Glomerular endothelial cell (primary cell): ENCODE measurements at places on chromosomes 13 and 19. TPM values are rescaled to one million over a fixed set of nuclear protein-coding genes. Genes with fewer than 3 reads are reported as not detected.

- no peak for DNase-seq
Observed at GRCh38 chr19:14414926-14415690, 4.0 kb downstream of the DDX39A start.

DNA sequence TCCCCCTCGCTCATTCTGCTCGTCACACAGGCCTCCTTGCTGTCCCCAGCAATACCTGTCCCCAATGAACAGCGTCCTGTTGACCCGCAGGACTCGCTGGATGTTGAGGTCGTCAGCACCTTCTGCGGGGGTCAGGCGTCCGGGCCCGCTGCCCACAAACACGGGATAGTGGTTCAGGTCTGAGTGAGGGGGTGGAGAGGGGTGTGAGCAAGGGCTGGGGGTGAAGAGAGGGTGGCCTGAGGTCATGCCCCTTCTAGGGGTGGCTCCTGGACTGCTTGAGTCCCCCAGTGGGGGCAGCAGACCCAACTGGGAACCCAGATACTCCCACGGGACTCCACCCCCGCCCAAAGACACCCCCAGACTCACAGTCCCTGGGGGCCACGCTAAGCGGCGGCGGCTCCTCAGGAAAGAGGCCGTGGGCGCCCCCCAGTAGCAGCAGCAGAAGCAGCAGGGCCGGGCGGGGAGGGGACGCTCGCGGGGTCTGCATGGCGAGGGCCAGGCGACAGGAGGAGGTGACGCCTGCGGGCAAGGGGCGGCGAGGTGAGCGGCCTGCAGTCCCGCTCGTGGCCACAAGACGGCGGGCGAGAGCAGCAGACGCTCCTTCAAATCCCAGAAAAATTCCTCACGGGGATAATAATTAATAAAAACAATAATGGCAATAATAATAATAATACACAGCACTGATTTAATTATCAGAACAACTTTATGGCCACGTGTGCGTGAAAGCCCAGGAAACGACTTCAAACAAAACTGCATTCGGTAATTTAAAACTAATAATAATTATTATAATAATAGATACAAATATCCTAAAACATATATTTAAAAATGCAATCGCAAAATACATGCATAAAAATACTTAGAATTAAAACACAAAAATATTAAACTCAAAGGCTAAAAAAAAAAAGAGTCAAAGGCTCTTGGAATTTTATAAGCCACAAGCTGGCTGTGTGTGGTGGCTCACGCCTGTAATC is 1.2 kb downstream of the SEMA6B start:
- DNase-seq: no peak

ZNF552 gene
- 2.7 and 4.3 TPM in 2 replicates for total RNA-seq

CBLC gene
- total RNA-seq: 1.1 TPM in 1 of 2 replicates, not detected in the other

DNA sequence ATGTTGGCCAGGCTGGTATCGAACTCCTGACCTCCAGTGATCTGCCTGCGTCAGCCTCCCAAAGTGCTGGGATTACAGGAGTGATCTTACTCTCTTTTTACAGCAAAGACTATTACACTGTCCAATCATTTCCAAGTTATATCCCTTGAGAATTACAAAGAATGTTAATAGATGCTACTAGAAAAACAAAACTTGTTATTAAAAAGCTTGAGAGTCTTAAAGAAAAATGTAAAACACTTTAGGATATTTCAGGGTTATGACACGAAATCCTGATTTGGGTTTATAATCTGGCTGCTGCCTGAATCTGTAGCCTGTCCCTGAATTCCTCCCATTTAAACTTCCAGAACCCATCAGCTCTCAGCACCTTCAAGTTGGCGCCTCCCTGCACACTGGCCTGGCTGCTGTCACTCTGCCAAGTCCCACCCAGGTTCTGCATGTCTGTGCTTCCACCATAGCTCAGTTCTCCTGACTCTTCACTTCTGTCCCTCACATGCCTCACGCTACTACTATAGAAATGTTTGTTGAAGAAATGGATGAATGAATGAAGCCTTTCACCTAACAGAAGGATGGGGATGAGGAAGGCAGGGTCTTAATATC is 55.8 kb upstream of the RFXAP start:
- no peak for DNase-seq

- DNase-seq: no peak
Observed at GRCh38 chr19:32544917-32545316, 36.1 kb upstream of the PDCD5 start.

- no peak for DNase-seq
Observed at GRCh38 chr13:42580644-42581043, 6.7 kb downstream of the TNFSF11 start.

GRCh38 chr13:25463496-25463895 is 91.7 kb downstream of the ATP8A2 start:
- no peak for DNase-seq

GRCh38 chr13:37163641-37164265 is 58.3 kb upstream of the CSNK1A1L start:
- DNase-seq: no peak

DNA sequence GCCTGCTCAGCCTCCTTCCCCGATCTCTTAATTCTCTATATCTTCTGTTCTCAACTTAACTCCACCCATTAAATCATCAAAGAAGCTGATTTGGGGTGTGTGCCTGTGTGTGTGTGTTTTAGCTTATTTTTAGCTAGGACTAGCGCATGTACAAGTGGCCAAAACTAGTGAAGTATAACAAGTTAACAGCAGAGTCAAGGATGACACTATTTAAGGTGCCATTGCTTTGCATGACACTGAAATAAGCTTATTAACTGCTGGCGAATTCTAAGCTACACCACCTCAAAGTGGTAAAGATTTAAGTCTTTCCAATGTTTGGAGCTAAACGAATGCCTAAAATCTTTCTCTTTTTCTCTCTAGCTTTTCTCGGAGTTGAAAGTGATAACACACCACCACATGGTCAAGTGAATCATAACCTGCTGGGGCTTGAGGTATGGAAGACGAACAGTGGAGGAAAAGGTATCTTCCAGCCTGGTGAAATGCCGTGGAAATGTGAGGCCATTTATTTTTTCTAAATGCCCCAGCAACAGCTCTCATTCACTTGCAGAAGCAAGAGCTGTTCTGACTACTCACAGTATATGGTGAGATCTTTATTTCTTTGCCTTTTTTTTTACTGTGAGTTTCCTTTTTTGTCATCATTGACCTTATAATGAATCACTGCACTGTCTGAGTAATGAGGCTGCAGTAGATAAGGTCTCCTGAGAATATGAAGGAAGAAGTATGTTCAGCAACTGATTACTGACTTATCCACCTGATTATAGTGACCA is 570.3 kb downstream of the PCDH9 start:
- DNase-seq: no peak

DNA sequence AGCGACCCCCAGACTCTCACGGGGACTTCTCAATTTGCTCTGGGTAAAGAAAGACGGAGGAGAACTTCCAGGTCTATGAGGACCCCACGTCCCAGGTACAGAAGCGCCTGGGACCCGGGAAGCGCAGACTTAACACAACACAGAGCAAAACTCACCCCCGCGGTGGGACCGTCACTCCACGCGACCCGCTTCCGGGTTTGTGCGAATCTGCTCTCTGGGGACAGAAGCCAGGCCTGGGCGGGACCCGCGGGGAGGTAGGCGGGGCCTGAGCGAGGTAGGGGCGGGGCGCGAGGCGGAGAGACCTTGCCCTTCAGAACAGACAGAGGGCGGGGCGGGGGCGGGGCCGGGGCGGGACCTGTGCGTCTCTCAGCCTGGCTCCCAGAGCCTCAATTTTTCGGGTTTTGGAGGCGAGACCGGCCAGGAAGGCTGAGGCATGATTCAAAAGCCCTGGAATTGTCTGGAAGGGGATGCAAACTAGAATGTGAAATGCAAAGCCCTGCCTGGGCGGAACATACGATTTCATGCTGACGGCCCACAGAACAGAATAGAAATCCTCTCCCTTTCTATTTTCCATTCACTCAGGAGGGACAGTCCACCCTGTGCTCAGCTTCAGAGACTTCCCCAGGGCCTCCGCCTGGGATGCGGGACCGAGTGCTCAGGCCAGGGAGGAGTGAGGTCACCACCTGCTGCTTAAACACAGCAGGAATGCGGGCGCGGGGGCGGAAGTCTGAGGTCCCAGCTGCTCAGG is 19.3 kb upstream of the ZNF888 start:
- no peak for DNase-seq

DNA sequence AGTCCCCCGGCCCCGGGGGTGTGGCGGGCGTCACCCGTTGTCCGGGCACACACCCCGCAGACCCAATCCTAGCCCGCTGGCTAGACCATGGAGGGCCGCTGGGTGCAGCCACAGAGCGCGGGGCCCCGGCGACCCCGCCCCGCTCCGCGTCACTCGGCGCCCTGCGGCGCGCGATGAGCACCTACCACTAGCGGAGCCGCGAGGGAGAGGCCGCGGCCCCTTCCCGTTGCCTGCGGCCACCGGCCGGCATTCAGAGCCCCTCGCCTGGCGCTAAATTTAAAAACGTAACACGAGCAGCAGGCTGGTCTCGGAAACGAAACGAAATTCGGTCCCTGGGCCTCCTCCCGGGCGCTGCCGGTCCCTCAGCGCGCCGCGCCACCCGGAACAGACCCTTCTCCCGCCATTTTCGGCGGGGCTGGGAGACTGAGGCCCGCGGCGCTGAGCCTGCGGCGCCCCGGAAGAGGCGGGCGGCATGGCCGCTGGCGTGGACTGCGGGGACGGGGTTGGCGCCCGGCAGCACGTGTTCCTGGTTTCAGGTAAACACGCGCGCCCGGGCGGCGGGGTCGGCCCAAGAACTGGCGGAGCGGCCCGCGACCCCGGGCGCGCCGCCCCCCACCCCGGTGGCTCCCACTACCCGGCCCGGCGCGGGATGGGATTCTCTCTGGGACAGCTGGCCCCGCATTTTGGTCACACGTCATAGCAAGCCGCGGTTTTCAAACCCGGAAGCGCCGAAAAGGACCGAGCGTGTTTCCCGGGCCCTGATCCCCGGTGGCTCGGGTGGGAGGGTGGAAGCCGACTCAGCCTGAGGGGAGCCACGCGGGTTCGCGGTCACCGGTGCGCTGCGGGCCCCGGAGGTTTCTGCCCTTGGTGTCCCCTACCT is at the start of gene RNASEH2B:
TSS of gene RNASEH2B (plus strand) at position 187 of the 880 bp plus-strand sequence. CDS start at position 473, 286 bp downstream.
- no peak for DNase-seq
